ENCODE measurements at places on chromosomes 7 and 10.

GRCh38 chr10:1498746-1499358, 238.5 kb downstream of the ADARB2 start:
- no peak for DNase-seq

DNA sequence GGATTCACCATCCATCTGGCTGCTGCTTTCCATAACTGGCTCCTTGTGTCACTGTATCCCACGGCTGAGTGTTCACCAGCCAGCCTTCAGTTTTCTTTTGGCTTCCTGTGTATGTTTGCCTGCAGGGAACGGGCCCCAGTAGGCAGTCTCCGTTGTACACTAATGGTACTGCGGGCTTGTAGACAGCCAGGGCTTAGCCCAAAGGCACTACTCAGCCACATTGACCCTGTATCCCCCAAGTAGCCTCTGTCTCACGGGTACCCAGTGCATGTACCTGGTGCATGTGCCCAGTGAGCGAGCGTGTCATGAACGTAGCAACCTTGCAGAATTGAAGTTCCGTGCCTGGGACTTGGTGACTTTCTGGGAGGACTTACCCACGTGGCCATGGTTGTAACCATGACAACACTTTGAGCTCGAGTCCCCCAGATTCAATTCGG, 6.1 kb downstream of the PFKFB3 start:
- no peak for DNase-seq

- no peak for DNase-seq
Measured at GRCh38 chr10:97089209-97089870, 96.4 kb downstream of the SLIT1 start.

- DNase-seq = no peak
Measured at GRCh38 chr7:92987095-92987494, 130.7 kb downstream of the SAMD9 start.

DNA sequence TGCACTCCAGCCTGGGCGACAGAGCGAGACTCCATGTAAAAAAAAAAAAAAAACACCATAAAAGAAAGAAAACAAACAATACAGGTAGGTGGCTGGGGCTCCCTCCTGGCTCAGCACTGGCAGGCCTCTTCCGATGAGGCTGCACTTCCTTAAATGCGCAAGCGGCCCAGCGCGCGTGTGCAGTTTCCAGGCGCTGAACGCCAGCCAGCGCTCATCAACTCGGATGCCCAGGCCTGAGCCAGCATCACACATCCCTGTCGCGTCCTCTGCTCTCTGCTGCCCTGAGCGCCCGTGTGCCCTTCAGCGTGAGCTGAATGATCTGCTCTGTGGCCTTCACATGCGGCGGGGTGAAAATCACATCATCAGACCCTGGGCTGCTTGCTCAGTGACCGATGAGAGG, 31.8 kb downstream of the NUDT1 start:
- no peak for DNase-seq

DNA sequence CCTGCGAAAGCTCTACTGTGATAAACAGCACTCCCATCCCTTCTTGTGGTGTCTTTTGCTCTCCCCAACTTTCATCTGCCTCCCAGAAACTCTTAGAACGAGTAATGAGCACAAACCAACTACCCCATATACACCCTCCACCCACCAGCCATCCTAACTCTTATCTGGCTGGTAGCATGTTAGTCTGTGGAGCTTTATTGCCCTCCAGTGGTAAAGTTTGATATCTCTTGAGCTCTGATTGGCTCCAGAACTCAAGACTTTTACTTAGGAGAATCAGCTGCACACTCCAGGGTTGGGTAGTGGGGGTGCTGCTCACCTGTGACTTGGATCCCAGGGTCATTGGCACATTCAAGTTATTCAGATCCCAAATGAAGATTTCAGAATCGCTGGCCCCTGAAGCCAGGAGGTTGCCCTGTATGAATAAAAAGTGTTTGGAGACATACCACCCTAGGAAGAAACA, 10.9 kb downstream of the SEC31B start:
- DNase-seq = no peak

DNA sequence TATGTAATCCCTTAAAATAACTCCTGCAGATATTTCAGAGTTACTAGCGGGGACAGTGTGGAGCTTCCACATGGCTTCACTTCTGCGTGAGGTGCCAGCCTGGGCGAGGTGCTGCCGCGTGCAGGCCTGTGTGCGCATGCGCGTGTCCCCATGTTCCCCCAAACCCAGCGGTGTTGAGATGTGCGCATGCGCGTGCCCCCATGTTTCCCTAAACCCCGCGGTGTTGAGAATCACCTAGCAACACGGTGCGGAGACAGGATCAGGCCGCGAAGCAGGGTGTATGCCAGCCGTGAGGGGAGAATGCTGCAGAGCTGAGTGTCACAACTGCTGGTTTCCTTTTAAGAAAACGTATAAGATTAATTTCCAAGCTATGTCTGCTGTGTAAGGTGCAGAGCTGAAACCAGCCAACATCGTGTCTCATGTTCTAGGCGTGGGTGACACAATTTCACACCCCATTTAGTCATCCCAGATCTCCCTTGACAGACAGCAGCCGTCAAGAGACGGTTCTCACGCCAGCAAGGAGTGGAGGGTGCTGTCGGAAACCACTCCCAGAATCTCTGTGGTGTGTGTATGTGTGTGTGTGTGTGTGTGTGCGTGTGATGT, 71.9 kb upstream of the ADARB2 start:
- no peak for DNase-seq

- DNase-seq = no peak
Measured at GRCh38 chr7:127678337-127678736, 26.3 kb downstream of the SND1 start.
